ENCODE measurements at places on chromosomes 6 and 20.

- no peak for DNase-seq
Observed at GRCh38 chr6:170210026-170210390, 80.9 kb downstream of the DLL1 start.

DNA sequence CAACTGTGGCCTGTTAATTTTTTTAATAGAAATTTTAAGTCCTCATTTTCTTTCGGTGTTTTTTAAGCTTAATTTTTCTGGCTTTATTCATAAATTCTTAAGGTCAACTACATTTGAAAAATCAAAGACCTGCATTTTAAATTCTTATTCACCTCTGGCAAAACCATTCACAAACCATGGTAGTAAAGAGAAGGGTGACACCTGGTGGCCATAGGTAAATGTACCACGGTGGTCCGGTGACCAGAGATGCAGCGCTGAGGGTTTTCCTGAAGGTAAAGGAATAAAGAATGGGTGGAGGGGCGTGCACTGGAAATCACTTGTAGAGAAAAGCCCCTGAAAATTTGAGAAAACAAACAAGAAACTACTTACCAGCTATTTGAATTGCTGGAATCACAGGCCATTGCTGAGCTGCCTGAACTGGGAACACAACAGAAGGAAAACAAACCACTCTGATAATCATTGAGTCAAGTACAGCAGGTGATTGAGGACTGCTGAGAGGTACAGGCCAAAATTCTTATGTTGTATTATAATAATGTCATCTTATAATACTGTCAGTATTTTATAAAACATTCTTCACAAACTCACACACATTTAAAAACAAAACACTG lies 10.1 kb downstream of the HFE start:
- DNase-seq: peak; percentile 58

DNA sequence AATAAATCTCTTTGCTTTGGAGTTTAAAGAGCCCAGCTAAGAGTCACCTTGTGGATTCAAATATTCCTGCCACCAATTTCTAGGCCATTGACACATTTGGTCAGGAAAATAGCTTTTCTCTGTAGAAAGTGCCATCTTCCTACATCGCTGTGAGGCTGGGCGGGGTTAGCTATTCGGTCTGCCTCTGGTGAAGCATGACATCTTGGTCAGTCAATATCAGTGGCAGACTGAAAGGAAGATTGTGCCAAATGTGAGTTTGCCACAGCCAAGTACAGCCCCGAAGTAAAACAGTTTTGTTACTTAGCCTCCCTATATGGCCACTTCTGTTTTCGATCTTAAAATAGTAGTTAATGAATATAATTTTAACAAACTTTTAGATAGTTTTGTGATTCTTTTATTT lies 65.5 kb upstream of the FABP7 start:
- no peak for DNase-seq

DNA sequence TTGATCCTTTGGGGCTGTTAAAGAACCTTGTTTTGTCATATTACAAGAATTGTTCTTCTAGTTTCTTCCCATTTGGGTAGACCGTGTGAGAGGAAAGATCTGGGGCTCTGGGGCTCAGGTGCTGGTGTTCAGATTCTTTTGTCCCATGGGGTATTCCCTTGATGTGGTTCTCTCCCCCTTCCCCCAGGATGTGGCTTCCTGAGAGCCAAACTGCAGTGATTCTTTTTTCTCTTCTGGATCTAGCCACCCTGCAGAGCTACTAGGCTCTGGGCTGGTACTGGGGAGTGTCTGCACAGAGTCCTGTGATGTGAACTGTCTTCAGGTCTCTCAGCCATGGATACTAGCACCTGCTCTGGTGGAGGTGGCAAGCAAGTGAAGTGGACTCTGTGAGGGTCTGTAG lies 480.5 kb upstream of the MAN1A1 start:
- no peak for DNase-seq

DNA sequence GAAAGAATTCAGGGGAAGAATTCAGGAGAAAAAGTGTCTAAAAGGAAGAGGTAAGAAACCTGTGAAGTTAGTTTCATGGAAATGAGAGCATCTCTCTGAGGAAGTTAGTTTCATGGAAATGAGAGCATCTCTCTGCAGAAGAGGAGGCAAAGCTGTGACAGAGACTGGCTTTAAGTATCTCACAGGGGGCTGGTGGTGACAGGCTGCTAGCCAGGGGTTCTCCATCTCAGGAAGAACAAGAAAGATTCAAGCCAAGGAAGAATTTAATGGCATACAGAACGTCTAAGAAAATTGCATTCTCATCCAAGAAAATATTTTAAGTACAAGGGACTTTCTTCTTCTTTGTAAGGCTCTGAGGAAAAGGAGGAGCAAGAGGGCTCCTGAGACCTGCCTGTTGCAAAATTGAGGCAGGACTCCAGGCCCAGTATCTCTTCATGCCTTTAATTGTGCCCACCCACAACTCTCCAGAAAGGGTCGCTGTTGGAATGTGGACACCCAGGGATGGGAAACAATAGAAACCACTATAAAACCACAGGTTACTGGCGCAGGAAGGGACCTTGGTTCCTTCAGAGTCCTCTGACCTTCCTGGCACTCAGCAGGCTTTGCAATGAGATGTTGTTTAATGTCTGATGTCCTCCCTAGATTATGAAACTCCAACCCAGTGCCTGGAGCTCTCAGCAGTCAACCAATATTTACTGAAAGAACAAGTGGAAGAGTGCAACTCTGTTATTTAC lies 136.8 kb downstream of the FNDC1 start:
- no peak for DNase-seq

GRCh38 chr6:166470029-166470862 lies 87.5 kb upstream of the MPC1 start:
- DNase-seq: no peak

GRCh38 chr6:130853555-130854183 lies 26.5 kb downstream of the SMLR1 start:
- DNase-seq: no peak

DNA sequence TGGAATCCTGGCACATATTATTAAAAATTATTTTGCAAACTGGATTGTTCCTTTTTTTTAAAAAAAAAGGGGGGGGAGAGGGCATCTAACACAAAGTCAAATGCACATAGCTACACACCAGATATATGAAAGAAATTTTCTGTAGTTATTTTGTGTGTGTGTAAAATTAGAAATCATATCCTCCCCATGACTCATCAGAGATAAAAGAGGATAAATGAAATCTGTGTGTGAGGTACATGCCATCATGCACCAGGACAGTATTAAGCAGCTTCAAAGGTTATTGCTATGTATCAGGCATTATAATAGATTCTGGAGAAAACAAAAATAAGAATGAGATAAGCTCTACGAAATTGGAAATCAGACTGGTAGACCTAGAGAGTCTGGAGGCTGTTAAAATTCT lies 5.2 kb downstream of the BTBD9 start:
- DNase-seq: no peak

DNA sequence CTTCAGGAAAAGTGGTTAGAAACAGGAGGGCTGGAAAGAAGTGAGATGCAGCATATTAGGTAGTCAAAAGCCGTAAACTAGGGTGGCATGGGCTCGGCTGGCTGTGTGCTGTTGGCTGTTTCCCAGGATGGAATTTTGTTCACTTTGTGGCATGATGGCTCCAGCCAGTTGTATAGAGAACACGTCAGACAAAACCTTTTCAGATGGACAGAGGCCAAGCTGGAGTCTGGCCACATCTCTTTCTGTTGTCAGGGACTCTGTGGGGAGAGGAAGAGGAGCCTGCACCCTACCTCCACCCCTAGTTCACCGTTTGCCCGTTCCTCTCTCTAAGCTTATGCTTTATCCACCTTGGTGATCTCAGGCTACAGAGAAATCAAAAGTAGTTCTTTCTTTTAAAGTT lies 22.0 kb downstream of the C6orf89 start:
- DNase-seq: no peak

GRCh38 chr6:37663019-37663810 lies 34.5 kb downstream of the MDGA1 start:
- no peak for DNase-seq

- no peak for DNase-seq
Observed at GRCh38 chr20:50724112-50724725, 7.2 kb upstream of the PARD6B start.
